Jurkat, Clone E6-1 (cell line): ENCODE measurements at places on chromosomes 3 and 15.

DNA sequence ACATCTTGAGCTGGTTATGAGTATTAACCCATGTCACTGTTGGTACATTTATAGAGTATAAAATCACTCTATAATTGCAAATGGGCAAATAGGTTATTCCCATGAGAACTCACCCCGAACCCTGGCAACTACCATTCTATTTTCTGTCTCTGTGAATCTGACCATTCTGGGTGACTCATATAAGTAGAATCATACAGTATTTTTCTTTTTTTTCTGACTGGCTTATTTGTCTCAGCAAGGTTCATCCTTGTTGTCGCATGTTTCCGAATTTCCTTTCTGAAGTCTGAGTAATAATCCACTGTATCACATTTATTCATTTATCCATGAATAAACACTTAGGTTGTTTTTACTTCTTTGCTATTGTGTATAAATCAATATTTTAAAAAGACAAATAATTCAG is 59.9 kb upstream of the CHRM5 start:
- no peak for DNase-seq

GRCh38 chr15:29632671-29633406 is 189.4 kb downstream of the TJP1 start:
- no peak for DNase-seq

GRCh38 chr15:42359985-42360384 is 684 bp downstream of the CAPN3 start:
- DNase-seq: no peak

DNA sequence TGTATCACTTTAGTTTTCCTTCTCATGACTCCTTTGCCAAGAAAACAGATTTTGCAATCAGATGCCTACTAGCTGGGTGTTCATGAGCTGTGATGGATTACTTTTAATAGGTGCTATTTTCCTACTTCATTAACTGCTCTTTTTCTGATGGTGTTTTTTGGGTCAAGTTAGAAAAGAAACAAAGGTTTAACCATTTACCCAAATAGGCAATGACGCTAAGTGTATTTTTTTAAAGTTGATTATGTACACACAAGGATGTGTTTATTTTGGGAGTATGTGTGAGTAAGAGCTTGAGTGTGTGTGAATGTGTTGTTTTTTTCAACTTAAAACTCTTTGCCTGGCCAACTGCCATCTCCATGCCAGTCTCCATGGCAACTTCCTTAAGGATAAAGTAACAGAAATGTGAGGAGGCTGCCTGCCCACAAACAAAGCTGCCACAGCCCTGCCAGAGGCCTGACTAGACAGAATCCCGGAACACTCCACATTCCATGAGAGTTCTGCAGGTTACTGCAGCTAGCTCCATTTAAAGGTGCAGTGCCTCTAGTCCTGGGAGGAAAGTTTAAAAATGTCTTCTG is 215.6 kb upstream of the RBMS3 start:
- DNase-seq: no peak

DNA sequence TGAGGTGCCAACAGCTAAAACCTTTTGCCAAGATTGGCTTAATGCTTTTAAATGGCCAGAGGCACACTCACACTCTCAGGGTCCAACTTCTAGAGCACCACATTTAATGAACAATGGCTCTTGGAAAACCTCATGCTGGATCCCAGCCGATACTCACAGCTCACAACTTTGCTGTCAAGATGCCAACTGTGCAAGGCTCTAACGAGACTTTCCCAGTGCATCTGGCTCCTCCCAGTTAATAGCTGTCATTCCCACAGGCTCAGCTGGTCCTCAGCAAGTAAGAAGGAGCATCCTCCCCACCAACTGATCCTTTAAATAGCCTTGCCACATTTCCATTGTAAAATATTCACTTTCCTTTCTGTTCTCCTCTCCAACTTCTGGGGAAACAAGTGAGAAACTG is 20.3 kb upstream of the FRMD4B start:
- no peak for DNase-seq

DNA sequence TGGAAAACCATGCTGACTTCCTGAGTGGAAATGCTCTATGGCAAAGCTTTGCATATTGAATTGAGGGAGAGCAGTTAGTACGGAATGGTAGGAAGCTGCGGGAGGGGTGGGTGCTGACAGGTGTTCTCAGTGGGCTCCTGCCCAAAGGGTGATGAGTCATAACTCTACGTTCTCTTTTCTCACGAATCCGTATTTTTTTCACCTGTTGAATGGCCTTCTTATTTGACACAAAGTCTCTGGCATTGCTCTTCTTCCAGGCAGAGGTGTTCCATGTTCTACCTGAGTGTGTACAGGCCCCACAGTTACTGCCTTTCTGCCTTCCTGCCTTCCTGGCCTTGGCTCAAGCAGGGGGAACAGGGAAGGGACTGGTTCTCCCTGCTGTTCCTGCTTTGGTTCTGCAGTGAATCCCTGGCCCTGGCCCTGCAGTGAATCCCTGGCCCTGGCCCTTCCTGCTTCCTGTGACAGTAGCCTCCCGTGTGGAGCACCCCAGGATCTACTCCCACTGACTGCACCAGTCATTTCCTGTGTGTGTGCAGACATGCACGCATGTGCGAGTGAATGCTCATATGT is 31.9 kb downstream of the TRAK1 start:
- no peak for DNase-seq

DNA sequence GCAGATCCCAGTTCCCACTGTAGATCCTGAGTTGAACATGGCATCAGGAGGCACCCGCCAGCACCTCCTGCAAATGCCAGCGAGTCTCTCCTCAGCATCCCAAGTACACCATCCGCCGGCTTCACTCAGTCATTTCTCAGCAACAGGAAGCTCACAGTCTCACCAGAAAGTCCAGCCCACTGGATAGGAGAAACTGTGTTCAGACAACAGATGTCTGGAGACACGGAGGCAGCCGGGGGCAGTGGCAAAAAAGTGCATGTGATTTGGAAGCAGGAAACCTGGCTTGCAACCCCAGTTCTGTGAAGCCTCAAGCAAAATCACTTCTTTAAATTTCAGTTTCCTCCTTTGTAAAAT is 68.7 kb downstream of the SRGAP3 start:
- DNase-seq: no peak
